ENCODE measurements at places on chromosomes 1 and 21.
A peak's percentile ranks its signal among the peaks of the same experiment; 100 is the strongest.

DNA sequence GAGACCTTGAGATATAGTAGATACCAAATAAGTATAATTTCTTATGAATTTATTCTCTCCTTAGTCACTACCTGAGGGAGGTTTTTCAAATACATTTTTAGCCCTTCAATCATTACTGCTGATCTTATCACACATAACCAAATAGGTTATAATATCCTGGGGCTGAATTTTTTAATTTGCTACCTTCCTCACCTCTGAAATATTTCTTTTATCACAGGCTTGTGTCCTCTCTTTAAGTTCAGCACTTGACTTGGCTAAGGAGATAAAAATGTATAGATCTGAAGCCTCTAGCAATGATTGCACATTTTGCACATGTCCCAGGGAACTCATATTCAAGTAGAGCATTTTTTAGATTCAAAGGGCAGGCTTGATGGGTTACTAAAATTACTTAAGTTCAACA, 23.1 kb downstream of the CFH start:
- no peak overlapping the region for H3K27ac ChIP-seq
- no peaks in the 10 kb centered on the region for H3K36me3 ChIP-seq
- no peak overlapping the region for H3K4me3 ChIP-seq
- H3K27me3 ChIP-seq, result no peaks in the 10 kb centered on the region
- H3K4me1 ChIP-seq, result no peaks in the 10 kb centered on the region

GRCh38 chr1:76864383-76864782, 2.9 kb upstream of the ST6GALNAC5 start:
- H3K4me3 ChIP-seq, result no peak overlapping the region
- no peak for DNase-seq
- H3K27ac ChIP-seq, result no peak overlapping the region
- peaks cover 4% of the 10 kb centered on the region for H3K4me1 ChIP-seq
- H3K27me3 ChIP-seq, result no peaks in the 10 kb centered on the region

DNA sequence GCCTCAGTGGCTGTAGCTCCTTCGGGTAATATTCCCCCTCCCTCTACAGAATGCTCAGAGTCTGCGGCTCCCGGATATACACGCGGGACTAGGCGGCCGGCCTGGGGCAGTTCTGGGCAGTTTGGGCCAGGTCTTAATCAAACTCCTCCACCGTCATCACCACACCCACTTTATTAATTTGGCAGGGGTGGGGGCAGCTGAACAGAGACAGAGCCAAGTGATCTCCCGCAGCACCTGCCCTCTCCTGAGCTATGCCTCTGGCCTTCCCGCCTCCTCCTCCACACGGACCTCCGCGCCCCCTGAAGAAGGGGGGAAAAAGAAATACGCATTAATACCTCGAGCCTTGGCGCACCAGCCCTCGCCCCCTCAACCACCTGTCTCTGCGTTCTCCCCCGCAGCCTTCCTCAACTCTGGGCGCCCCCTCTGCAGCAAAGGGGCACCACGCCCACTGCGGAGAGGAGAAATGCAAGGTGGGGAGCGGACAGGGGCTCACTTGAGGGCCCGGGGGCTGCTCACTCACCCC, 42.6 kb downstream of the CD34 start:
- no peaks in the 10 kb centered on the region for H3K4me1 ChIP-seq
- H3K36me3 ChIP-seq, result peaks cover 46% of the 10 kb centered on the region
- peak overlapping the region; percentile 85 for H3K4me3 ChIP-seq
- H3K27ac ChIP-seq, result no peak overlapping the region

- H3K4me1 ChIP-seq, result no peaks in the 10 kb centered on the region
- H3K27ac ChIP-seq, result no peak overlapping the region
- no peaks in the 10 kb centered on the region for H3K27me3 ChIP-seq
- no peak overlapping the region for H3K4me3 ChIP-seq
- DNase-seq, result no peak
Observed at GRCh38 chr1:87061742-87062156, 147.3 kb downstream of the HS2ST1 start.

GRCh38 chr1:62274496-62275485, 44.4 kb downstream of the KANK4 start:
- no peak overlapping the region for H3K4me3 ChIP-seq
- DNase-seq, result no peak
- H3K36me3 ChIP-seq, result no peaks in the 10 kb centered on the region

DNA sequence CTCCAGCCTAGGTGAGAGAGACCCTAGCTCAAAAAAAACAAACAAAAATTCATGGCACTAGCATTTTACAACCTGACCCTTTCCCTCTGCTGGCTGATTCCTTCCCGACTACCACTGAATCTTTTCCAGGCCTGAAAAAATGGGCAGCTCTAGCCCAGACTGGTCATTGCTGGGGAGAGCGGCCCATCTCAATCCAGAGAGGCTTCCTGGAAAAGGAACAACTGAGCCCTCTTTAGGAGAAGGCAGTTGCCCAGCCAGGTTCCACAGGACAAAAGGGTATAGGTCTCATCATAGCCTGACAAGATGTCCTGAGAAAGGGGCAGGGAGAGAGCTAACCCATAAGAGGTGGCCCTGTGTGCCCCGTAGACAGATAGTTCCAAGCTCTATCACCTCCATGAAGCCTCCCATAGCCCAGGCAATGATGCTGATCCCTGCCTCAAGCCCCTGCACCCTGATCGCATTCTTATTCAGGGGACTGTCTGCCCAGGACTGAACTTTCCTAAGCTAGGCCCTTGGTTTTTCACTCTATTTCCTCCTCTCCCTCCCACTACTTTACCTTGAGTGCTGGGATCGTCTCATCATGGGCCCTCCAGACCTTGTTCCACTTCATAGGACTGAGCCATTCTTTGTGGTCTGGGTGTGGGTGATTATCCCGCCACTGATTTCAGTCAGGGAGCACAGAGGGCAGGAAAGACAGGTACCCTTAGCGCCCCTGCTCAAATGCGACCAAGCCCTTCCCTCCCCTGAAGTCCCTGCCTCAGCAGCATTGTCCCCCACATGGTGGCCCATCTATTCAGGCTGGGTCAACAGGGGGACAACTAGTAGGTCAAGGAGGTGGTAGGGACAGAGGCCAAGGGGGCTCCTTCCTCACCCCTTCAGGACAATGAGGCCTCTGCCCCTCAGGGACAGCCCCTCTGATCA, 18.2 kb downstream of the RHBG start:
- peak overlapping the region; percentile 43 for H3K4me3 ChIP-seq
- peaks cover 13% of the 10 kb centered on the region for H3K4me1 ChIP-seq
- H3K27me3 ChIP-seq, result peaks cover 88% of the 10 kb centered on the region
- H3K36me3 ChIP-seq, result no peaks in the 10 kb centered on the region
- no peak for DNase-seq

DNA sequence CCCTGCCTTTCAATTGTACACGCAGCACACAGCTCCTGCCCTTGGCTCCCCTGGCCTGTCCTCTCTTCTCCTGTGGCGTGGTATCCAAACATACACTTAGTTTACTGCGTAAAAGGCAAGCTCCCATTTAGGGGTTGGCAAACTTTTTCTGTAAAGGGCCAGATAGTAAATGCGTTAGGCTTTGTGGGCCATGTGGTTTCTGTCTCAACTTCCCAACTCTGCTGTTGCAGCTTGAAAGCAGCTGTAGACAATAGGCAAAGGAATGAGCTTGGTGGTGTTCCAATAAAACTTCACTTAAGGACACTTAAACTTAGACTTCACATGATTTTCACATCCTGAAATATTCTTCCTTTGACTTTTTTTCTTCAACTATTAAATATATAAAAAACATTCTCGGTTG, 63.3 kb downstream of the RHOU start:
- H3K4me1 ChIP-seq, result peaks cover 9% of the 10 kb centered on the region
- H3K4me3 ChIP-seq, result no peak overlapping the region
- no peak for DNase-seq
- H3K36me3 ChIP-seq, result no peaks in the 10 kb centered on the region
- no peak overlapping the region for H3K27ac ChIP-seq

- H3K27ac ChIP-seq, result no peak overlapping the region
- peaks cover 2% of the 10 kb centered on the region for H3K36me3 ChIP-seq
- no peaks in the 10 kb centered on the region for H3K27me3 ChIP-seq
Observed at GRCh38 chr21:37416914-37417313, 50.3 kb downstream of the DYRK1A start.

- no peak overlapping the region for H3K4me3 ChIP-seq
- no peaks in the 10 kb centered on the region for H3K36me3 ChIP-seq
- peaks cover 8% of the 10 kb centered on the region for H3K4me1 ChIP-seq
- H3K27ac ChIP-seq, result no peak overlapping the region
- DNase-seq, result no peak
Observed at GRCh38 chr21:45162809-45163208, 88.4 kb downstream of the ADARB1 start.

DNA sequence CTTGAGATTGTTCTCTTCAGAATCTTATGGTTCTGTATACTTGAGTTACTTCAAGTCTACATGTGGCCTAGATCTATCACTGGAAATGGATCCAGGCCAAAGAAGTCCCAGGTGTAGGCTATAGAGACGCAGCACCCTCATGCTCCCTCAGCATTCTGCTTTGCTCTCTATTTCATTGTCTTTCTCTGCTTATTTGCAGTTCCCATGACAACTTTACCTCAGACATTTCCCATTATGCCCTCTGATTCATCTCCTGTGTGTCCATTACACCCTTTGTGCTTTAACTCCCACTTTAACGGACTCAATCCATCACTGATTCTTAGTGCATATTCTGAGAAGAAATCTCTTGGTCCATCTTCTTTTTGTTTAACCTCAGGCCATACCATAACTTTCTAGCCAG, 236.9 kb upstream of the NRIP1 start:
- no peaks in the 10 kb centered on the region for H3K36me3 ChIP-seq
- H3K27ac ChIP-seq, result no peak overlapping the region
- H3K4me1 ChIP-seq, result peaks cover 3% of the 10 kb centered on the region
- H3K27me3 ChIP-seq, result no peaks in the 10 kb centered on the region
- no peak overlapping the region for H3K4me3 ChIP-seq

- DNase-seq, result no peak
- no peaks in the 10 kb centered on the region for H3K4me1 ChIP-seq
- H3K4me3 ChIP-seq, result no peak overlapping the region
- peaks cover 3% of the 10 kb centered on the region for H3K36me3 ChIP-seq
Observed at GRCh38 chr1:16318555-16318954, 33.7 kb downstream of the FBXO42 start.

DNA sequence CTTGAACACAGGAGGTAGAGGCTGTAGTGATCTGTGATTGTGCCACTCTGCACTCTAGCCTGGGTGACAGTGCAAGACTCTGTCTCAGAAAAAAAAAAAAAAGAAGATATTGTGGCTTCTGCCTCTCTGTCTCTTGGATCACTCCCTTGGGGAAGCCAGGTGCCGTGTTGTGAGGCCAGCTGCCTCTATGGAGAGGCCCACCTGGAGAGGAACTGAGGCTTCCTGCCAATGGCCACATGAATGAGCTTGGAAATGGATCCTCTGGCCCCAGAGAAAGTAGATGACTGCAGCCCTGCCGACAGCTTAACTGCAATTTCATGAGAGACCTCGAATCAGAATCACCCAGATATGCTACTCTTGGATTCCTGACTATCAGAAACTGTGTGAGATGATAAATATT, 19.7 kb upstream of the AK2 start:
- H3K27me3 ChIP-seq, result no peaks in the 10 kb centered on the region
- H3K4me3 ChIP-seq, result no peak overlapping the region
- no peaks in the 10 kb centered on the region for H3K36me3 ChIP-seq
- H3K27ac ChIP-seq, result no peak overlapping the region
- no peaks in the 10 kb centered on the region for H3K4me1 ChIP-seq

DNA sequence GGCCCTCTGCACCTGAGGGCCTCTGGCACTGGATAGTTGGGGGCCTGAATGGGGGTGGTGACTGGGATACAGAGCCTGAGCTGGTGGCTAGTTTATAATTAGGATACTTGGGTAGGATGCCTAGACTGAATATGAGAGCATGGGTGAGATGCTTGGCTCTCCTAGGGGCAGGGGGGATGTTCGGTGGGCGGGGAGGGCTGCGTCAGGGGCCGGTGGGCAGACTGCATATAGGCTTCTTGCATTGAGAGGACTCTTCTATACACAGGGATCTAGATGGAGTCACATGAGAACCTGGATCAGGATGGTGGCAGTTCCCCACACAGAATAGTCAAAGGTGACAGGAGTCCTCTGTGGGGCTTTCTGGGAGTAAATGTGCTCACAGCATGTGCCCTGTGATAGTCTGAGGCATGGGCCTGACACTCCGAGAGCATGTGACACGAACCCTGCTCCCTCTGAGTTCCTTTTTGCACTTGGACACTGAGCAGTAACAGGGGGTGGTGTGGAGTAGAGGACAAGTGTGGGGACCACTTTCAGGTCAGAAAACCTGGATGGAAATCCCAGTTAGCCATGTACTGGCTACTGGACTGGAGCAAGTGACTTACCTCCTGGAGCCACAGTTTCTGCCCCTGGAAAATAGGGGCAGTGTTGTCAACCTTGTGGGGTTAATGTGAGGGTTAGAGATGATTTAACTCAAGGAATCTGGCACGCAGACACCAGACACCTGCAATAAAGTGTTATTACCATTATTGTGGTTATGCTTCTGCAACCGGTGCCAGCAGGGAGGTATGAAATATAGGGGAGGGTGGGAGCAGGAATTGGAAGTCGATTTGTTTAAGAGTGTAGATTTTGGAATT, 2.2 kb downstream of the MAP7D1 start:
- H3K4me1 ChIP-seq, result peaks cover 38% of the 10 kb centered on the region
- peak overlapping the region; percentile 80 for H3K4me3 ChIP-seq
- no peak overlapping the region for H3K27ac ChIP-seq
- H3K36me3 ChIP-seq, result peaks cover 50% of the 10 kb centered on the region
- no peak for DNase-seq

GRCh38 chr1:6252374-6252710, 8.4 kb downstream of the HES3 start:
- H3K27ac ChIP-seq, result no peak overlapping the region
- peaks cover 15% of the 10 kb centered on the region for H3K36me3 ChIP-seq
- H3K27me3 ChIP-seq, result no peaks in the 10 kb centered on the region
- no peak for DNase-seq
- no peak overlapping the region for H3K4me3 ChIP-seq

DNA sequence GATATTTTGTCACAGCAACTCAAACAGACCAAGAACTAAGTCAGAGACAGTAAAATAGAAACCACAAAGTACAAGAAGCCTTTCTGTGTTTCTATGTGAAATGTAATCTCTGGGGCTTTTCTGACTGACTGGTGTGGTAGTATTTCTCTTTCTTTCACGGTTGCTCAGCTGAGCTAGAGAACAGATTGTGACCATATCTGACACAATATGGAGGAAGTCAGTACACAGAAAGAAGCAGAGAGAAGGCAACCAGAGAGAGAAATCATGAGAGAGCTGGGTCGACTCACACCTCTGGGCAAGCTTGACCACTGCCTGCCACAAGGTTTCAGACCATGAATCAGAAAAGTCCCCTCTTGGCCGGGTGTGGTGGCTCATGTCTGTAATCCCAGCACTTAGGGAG, 208.9 kb upstream of the GREM2 start:
- DNase-seq, result no peak
- no peak overlapping the region for H3K27ac ChIP-seq
- no peaks in the 10 kb centered on the region for H3K36me3 ChIP-seq
- no peaks in the 10 kb centered on the region for H3K27me3 ChIP-seq

DNA sequence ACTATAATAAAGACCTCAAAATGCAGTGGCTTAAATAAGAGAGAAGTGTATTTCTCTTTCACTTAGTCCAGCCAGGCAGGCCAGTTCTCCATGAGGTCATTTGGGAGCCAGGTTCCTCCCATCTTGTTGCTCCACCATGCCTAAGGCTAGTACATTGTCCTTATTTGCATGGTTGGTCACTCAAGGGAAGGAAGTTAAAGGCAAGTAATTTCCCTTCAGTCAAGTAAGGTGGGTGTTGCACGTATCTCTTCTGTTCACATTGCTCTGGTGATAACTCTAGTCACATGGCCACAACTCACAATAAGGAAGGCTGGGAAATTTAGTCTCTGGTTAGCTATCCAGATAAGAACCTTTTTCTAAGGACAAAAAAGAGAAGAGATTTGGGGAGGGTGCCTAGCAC, 27.2 kb upstream of the TADA1 start:
- H3K36me3 ChIP-seq, result no peaks in the 10 kb centered on the region
- no peak for DNase-seq
- H3K27me3 ChIP-seq, result no peaks in the 10 kb centered on the region
- H3K4me3 ChIP-seq, result no peak overlapping the region
- H3K27ac ChIP-seq, result no peak overlapping the region
